ENCODE measurements at places on chromosomes 1 and 21.

DNA sequence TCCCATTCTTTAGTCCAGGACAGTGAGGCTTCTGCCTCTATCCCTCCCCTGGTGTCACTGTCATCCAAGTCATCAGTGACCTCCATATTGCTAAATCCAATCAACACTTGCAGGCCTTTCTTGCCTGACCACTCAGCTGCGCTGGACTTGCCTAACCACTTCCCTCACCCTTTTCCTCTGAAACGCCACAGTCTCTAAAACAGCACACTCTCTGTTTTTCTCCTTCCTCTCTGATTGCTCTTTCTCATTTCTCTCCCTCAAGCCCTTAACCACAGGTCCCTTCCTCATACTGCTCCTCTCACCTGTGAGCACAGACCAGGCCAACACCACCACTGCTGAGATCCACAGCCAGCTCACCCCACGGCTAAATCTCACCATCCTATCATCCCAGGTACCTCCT is 17.5 kb downstream of the TAL1 start:
- no peak for ATAC-seq

- ATAC-seq: peak; percentile 52
Measured at GRCh38 chr1:200306944-200307754, 102.7 kb downstream of the ZNF281 start.

GRCh38 chr1:32695098-32695904 is 7.3 kb downstream of the SYNC start:
- peak; percentile 27 for ATAC-seq

DNA sequence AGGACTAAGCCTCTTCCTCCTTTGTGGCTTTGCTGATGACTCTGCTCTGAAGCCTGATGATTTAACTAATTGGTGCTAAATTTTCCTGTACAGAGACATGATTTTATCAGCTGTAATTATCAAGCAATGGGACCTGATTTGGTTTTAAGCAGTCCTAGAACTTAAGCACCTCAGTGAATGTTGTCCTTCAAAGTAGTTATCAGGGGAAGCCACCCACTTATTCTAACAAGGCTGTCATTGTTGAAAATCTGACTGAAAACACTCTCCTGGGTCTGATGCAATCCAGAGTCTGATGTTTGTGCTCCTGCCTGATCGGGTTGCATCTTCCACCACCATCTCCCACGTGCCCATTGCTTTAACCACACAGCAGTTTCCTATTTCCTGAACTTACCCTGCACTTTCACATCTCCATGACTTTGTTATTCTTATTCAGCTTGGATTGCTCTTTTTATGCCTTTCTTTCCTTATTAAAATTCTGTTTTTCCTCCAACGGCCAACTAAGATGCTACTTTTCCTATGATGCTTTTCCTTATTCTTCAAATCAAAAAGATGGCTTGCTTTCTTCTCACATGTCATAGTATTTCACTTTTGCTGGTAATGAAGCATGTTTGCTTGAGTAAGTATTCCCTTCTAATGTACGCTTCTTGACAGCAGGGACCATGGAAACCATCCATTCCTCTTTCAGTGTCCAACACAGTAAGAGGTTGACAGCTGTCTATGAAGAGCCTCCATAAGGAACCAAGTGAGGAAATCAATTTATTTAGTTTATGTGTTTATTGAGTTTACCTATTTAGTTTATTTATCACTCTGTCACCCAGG is 55.0 kb downstream of the S1PR1 start:
- peak; percentile 75 for ATAC-seq
